ENCODE measurements at places on chromosomes 1 and 21. TPM values are rescaled to one million over a fixed set of nuclear protein-coding genes. Genes with fewer than 3 reads are reported as not detected.

GRCh38 chr1:225480825-225481434 is 53.1 kb upstream of the LBR start:
- DNase-seq, result no peak

- DNase-seq, result no peak
Measured at GRCh38 chr1:199979071-199979470, 48.4 kb upstream of the NR5A2 start.

- no peak for DNase-seq
Measured at GRCh38 chr1:62288224-62288623, 31.0 kb downstream of the KANK4 start.

GRCh38 chr1:226202246-226202645 is 15.7 kb upstream of the ACBD3 start:
- DNase-seq, result no peak

DNA sequence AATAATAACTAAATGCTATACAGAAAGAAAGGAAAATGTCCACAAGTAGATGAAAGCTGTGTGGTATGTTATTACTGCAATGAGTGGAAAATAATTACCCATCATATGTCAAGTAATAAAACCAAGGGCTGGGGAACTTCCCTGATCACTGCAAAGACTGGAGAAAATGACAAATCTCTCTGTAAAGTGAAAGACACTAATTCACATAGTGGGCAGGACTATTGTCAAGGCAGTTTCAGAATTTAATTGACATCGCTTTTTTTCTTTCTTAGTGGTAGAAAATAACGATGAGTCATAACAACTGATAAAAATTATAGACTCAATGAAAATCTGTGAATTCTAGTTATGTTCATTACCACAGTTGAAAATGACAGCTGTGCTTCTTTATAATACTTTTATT is 153.7 kb upstream of the ST6GALNAC5 start:
- no peak for DNase-seq

- DNase-seq, result no peak
Measured at GRCh38 chr1:6200188-6200809, 904 bp upstream of the RPL22 start.

DNA sequence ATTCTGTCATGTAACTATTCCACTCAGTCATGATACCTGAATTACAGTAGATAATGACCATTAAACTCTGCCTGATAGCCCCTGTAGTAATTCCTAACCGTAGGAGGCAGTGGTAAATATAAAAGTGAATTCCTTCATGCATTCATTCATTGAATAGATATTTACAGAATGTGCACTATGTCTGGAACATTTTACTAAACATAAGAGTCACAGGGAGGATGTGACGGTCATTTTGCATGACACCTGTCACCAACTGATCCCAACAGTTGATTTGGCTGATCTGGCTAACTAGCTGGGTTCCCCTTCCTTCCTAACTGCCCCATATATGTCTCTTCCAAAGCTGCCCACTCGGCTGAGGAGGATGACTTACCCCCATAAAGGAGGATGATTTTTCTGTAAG is 2.2 kb upstream of the RNPC3 start:
- no peak for DNase-seq

DNA sequence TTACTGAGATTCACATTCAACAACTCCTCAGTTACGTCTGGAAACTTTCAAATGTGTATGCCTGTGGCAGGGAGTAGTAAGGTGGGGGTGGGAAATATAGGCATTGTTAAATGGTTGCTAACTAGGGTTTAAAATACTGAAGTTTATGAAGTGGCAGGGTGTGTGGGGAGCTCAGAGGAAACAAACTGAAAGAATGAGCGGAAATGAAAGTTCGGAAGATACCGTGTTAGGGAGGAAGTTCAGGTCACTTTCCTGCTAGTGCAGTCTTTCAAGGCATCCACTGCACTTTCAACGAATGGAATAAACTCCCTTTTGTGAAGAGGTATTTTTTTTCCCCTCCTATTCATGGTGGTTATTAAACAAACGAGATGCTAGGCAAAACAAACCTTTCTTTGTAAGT is 19.7 kb downstream of the SYNJ1 start:
- no peak for DNase-seq

GRCh38 chr1:26288311-26288941 is 8.5 kb downstream of the SH3BGRL3 start:
- DNase-seq, result no peak

DNA sequence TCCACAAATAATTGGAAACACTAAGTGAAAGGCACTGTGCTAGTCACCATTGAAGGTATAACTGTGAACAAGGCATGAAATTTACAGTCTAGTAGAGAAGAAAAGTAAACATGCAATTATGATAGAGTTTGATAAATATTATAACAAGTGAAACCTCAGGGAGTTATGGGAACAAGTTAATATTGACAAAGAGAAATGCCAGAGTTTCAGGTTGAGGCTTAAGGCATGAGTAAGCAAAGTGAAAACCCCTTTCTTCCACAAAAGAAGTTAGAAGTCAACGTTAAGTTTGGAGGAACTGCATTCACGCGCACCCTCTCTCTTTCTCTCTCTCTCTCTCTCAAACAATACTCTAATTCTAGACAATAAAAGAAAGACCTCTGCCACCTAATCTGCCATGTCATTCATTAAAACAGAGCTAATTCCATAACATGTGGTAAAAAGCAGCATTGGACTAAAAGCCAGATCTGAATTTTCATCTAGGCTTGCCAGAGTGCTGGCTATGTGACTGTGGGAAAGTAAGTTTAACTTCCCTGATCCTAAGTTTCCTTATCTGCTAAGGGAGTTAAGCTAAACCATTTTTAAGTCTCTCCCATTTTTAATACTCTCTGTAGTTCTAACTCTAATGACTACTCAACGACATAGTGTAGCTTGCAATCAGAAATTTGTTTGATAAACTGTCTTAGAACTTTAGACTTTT is 22.0 kb downstream of the SLC44A5 start:
- DNase-seq, result no peak

- DNase-seq, result no peak
Measured at GRCh38 chr1:156080241-156080862, 1.9 kb downstream of the MEX3A start.

DNA sequence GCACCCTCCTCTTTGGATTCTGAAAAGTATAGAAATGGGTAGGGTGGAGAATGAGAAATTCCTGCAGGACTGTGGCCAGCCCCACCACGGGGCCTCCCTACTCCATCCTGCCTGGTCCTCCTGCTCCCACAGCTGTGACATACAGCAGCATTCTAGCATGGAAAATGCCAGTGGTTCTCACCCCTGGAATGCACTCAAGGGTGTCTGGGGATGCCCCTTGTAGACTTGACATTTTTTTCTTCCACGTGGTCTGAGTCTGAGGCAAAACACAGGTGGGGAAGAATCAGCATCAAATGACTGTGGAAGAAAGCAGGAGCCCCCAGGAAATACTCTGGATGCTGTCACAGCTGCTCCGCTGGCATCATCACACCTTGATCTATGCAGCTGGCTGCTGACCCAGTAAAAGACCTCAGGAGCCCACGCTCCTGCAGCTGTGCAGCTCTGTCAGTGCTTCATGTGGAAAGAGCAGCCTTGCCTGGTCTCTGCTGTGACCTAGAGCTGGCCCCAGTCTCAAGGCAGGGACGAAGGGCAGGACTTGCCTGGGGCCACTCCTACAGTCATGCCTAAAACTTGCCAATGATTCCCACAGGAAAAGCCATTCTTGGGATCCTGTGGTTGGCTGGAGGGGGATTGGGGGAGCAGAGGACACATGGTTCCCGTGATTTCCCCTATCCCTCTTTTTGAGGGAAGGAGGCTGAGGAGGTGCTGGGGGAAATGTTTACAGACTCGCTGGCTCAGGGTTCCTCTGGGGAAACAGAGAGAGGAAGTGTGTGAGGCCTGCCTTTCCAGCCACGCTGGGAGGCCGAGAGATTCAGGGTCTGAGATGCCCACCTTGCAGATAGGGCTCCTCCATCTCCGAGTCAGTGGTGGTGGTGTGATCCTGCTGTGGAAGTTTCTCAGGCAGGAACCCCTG is 10.8 kb upstream of the A3GALT2 start:
- DNase-seq, result no peak

DNA sequence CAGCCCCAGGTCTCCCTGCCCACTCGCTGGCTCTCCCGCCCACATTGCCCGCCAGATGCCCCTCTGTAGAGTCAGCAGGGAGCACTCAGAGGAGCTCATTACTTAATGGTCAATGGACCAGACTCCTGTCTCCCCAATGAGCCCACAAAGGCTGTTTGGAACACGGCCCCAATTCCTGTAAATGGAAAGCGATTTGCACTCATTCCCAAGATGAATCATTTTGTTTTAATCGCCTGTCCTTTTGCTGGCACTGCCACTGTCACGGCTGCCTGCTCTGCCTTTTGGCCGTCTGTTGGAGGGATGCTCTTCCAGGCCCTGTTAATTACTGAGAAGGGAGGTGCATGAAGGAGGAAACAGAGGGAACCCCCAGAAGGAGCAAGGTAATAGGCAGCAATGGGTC is 44.8 kb upstream of the ATP2B4 start:
- no peak for DNase-seq

GRCh38 chr1:21592086-21592865 is 76.9 kb downstream of the RAP1GAP start:
- DNase-seq, result no peak

GRCh38 chr1:93615582-93616150 is 66.0 kb downstream of the BCAR3 start:
- DNase-seq, result no peak

DNA sequence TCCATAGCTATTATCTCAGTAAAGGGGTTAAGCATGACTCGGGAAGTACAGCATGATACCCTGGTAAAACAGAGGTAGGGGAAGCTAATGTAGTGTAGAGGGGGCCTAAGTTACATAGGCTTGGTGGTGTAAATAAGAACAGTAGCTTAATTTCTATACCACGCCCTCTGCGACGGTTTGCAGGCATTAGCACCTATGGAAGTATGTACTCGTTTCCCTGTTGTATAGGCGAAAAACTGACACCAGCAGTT is 470 bp upstream of the NAXE start:
- no peak for DNase-seq

Gene AZIN2
- total RNA-seq, result 3.1 TPM

Gene RIPPLY3
- not detected for total RNA-seq

Gene RSPH1
- total RNA-seq, result not detected

Gene TMEM79
- total RNA-seq, result 0.83 TPM

All from heart left ventricle (tissue), 16 donors.